NCI-H187 treated with DMSO at 0.1 percent for 48 hours (cell line): ENCODE measurements at places on chromosomes 11 and 22.

- DNase-seq = no peak
Observed at GRCh38 chr22:31800065-31800464, 46.2 kb downstream of the DEPDC5 start.

- no peak for DNase-seq
Observed at GRCh38 chr11:35838071-35838470, 105.8 kb upstream of the LDLRAD3 start.

- no peak for DNase-seq
Observed at GRCh38 chr11:22151649-22152197, 41.2 kb upstream of the ANO5 start.

GRCh38 chr11:18080451-18080850 is 25.4 kb downstream of the SAAL1 start:
- DNase-seq = no peak

GRCh38 chr11:123228496-123229163 is 33.6 kb upstream of the CLMP start:
- DNase-seq = no peak

GRCh38 chr11:117629891-117630538 is 167.0 kb downstream of the DSCAML1 start:
- DNase-seq = no peak

DNA sequence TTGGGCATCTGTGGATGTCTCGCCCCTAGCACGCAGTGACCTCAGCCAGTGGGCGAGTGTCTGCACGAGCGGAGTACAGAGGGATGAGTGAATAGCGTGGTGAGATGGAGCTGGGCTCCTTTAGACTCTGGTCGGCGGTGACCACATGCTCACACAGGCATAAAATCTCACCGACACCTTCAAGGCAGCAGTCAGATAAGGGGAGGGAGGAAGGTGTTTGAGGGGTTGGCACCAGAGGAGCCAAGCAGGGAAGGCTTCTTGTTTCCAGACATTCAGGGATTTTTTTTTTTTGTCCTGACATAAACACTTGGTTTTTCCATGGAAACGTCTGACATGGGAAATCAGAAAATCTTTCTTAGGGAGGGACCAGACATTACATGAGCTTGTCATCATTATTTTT is 35.8 kb downstream of the GRIK4 start:
- no peak for DNase-seq

DNA sequence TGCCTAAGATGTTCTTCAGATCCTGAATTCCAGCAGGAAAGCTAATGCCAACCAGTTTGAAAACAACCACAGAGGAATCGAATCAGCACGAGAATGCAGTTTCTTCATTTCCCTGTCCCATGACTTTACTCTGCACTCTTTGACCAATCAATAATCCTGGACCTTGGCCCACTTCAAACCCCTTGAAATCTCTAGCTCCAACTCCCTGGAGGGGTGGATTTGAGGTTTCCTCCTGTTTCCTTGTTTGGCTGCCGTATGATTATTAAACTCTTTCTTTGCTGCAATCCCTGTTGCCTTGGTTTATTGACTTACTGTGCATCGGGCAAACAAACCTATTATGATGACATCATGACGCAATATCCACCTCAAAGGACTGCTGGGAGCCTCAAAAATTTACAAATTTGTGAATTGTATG is 109.3 kb downstream of the FBXO7 start:
- DNase-seq = no peak

- DNase-seq = no peak
Observed at GRCh38 chr11:14314127-14314526, 44.9 kb downstream of the RRAS2 start.

DNA sequence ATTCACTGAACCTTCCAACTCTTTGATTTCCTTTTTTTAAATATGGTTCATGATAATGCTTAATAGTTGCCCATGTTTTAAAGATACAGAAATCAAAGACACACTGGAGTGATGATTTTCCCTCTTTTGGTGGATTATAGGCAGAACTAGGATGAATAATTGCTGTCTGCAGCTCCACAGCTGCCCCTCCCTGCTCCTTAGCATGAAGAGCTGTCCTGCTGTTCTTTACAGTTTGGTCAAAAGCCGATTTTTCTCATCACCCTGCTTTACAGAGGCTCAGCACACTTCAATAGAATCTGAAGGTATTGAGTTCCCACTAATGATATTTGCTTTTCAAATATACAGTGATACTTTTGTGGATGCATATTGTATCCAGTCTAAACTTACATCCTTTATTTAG is 202.6 kb downstream of the AASDHPPT start:
- no peak for DNase-seq

DNA sequence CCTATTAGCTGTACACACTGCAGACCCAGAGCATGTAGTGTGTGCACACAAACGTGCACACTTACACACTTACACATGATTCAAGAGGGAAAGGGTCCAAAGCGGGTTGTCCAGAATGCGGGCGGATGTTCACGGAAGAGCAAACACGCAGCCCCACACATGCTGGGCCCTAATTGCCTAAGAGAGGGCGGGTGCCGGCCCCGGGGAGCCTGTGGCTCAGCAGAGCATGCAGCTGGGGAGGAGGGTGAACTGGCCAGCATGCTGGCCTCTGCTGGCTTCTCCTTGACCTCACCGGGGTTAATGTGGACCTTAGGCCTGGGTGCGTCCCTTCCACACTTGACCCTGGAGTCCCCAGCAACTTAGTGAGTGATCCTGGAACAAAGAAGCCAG is 816.3 kb downstream of the BRD1 start:
- DNase-seq = no peak

GRCh38 chr22:44965171-44965570 is 44.6 kb downstream of the PHF21B start:
- DNase-seq = no peak

DNA sequence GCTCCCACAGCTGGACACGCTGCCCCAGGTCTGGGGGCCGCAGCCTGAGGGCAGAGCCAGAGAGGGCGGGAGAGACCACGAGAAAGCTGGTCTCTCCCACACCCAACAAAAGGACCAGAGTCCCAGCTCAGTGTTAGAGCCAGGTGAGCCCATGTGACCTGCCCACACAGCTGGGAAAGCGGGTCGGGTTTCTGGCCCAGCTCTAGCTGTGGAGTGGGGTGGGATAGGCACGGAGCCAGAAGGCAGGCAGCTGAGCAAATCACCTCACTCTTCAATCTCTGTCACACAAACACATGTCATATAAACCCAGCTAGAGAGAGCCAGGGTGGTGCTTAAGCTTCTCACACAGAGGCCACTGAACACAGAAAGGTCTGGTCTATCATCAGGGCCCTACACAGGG is 7.8 kb upstream of the EIF3D start:
- peak; percentile 55 for DNase-seq

GRCh38 chr22:36234919-36235318 is 4.4 kb downstream of the APOL2 start:
- no peak for DNase-seq

DNA sequence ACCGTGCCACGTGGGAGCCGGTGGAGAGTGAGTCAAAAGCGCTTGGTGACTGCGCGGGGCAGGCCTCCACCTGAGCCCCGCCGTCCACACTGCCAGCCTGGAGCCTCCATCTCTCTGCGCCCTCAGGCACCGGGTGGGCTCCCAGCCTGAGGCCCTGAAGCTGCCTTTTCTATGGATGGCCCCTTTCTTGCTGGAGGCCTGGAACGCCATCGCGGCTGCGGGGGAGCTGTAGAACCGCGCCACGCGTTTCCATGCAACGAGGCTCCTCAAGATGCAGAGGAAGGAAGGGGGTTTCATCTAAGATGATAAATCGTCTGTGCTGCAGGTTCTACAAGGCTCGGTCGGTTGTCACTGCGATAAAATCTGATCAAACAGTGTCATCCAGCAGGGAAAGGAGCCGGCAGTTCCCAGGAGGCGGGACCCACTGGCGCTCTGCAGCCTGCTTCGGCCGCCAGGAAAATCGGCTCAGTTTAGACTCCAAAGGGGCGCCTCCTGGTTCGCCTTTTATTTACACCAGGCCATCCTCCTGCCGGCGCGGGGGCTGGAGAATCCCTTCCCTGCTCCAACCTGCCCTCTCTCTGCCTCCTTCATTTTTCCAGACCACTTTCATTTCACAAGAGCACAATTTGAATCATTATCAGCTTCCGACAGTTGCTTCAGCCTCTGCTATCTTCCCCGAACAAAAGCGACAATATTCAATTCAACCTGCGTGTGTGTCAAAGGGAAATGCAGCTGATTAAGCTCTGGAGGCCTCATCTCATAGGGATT is 624.4 kb downstream of the BRD1 start:
- DNase-seq = no peak

GRCh38 chr11:131074573-131074972 is 158.3 kb upstream of the SNX19 start:
- no peak for DNase-seq

DNA sequence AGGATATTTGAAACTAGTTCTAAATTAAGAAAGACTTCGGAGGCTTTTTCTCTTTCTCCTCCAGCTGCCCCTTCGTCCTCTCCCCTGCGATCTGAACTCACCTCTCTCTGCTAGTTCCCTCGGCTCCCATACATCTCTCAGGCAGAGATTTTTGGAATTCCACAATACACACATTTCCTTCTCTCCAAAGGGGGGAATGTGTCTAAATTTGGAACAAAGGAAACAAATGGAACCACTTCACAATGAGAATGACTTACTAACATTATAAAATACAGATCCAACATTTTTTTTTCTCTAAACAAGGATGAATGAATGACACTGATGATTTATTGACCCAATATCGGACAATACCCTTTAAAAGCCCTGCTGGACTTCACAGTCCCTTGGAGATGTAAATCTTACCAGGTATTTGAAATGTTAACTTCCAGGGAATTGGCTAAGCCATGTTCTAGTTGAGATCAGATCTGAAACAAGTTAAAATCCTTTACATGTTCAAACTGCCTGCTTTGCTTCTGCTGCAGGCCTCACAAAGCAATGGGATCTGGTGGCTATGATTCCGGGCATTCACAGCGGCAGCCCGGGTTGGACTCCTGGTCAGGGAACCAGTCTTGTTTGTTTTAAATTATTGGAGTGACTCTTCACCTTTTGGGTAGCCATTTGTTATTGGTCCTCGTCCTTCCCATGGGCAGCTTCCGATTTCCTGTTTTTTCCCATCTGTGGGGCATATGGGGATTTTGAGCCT is 20.5 kb upstream of the GSTP1 start:
- no peak for DNase-seq

DNA sequence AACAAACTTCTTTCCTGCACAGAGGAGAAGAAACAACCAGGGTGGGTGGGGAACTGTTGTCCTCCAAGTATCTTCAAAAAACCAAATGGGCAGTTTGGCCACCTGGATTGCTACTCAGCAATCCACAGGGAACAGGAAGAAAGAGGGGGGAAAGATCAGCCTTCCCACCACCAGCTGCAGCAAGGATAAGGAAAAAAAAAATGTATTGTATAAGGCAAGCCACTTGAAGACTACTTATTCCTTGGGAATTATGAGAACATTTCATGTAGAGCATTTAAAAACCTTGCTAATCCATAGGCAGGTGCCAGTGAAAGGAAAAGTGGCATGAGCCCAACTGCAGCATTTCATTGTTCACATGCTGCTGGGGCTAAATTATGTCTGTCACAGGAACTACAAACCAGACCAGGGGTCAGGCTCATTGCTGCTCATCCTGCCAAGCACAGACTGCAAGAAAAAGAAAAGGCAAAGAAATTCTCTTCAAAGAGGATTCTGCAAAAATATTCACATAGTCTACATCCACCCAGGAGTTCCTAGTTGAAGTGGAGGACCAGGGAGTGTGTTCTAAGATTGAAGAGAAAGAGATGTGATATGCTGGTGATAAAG is 2.2 kb downstream of the RAB30 start:
- no peak for DNase-seq

DNA sequence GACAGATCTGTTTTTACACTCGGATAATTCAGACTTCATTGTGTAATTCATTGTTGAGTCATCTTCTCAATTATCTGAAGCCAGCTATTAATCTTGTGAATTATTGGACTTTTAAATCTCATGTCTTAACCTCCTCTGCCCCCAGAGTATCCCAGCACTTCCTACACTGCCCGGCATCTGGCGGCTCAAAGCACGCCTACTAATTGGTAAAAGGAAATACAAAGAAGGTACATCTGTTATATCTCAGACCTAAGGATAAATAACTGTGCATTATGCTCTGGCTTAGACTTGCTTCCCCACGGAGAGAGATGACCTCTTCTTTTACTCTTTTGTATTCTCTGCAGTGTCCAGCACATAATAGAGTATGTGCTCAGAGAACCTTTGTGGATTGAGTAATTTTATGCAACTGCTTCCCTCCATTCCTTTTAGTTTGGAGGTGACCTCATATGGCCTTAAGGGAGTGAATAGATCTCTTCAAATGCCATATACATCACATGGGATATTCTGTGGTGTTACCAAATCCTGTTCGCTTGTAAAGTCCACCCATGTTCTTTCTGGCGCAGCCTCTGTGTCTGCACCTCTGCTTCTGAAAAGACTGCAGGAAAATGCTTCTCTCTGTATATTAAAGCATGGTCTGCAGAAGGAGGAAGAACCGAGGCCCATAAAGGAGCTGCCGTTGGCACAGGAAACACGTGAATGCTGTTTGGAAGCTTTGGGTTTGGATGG is 125.6 kb upstream of the SORL1-AS1 start:
- DNase-seq = no peak

DNA sequence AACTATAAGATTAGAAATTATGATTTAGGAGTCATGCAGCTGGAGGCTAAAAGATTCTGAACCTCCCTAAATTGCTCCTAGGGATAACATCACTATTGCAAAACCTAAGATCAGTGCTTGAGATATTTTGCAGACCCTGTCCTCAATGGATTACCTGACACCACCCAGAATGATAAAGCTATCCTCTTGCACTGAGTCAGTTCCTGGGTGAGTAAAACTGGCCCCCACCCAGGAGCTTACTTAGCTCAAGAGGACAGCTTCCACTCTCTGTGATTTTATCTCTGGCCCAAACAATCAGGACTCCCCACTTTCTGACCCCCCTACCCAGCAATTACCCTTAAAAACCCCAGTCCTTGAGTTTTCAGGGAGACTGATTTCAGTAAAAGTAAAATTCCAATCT is 2074.4 kb upstream of the RAG2 start:
- DNase-seq = no peak

DNA sequence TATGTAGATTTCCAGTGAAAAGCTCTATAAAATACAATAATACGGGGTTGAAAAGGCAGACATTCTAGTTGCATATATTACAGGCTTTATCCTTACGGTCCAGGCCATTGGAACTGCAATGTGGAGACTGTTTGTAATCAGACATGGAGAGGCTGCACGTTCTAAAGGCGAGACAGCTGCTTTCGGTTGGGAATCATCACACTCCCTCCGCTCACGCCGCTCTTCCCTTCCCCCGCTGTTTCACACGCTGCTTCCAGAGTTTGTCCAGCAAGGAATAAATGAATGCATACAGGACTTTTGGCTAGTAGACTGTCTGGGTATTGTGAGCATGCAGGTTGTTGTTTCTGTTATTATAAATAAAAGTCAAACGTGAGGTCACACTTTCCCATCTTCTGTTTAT is 13.5 kb upstream of the EFCAB6 start:
- DNase-seq = no peak

GRCh38 chr11:29957431-29957830 is 59.4 kb downstream of the KCNA4 start:
- DNase-seq = no peak
